Inflammatory macrophage treated with lipopolysaccharide for 4 hours (primary cell): ENCODE measurements at places on chromosomes 12 and 14.

DNA sequence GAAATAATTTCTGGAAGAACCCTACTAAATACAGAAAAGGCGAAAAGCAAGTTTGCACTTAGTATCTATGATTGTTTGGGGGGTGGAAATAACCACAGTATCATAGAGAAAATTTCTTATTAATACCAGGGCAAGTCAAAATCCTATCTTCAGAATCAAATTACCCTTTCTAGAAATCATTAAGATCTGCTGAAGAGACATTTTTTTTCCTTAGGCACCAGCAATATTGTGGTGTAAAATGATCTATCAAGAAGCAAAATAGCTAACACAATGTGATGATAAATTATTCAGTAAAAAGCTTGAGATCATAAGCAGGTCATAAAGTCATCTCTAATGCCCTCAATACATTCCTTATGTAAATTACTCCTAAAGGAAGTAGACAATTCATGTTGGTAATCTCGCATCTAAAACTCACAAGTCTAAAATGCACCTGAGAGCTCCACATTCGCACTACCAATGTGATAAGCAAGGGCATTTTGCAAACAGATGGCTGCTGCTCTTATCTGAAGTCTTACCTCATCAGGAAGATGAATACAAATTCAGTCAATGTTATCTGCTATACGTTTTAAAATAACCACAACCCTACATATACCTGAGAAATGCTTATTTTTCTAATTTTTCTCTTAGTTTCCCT, 14.6 kb downstream of the HEATR5A start:
- DNase-seq = no peak

DNA sequence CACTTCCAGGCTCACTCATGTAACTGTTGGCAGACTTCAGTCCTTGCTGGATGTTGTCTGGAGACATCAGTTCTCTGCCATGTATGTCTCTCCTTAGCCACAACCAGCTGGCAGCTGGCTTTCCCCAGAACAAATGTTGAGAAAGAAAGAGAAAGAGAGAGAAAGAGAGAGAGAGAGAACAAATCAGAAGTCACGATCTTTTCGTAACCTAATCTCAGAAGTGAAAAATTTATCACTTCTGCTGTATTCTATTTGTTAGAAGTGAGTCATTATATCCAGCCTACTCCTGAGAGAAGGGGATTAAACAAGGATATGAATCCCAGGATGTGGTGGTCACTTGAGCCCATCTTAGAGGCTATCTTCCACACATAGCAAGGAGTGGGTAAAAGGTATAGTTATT, 101.2 kb downstream of the BTG1 start:
- no peak for DNase-seq

GRCh38 chr12:53078425-53079225, 565 bp downstream of the SPRYD3 start:
- DNase-seq = no peak

DNA sequence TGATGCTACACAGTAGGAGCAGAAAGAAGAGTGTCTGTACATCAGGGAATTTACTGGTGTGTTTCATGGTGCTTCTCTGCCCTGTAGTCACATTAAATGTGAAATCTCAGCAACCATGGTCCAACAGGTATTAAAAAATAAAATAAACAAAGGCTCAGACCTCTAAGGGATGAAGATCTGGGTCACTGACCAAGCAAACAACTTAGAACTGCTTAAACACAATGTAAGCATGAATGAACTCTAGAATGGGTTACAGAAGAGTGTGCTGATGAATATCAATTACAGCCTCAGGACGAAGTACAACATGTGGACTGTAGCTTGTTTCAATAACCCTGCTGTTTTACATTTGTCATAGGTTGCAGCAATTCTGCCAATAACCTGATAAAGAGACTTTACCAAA, 47.4 kb downstream of the SLC35F4 start:
- DNase-seq = no peak

DNA sequence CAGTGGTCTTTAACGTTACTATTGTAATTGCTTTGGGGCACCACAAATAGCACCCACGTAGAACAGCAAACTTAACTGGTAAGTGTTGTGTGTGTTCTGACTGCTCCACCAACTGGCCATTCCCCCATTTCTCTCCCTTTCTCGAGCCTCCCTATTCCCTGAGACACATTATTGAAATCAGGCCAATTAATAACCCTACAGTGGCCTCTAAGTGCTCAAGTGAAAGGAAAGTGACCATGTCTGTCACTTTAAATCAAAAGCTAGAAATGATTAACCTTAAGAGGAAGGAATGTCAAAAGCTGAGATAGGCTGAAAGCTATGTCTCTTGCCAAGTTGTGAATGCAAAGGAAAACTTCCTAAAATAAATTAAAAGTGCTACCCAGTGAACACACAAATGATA, 22.3 kb downstream of the PPP1R13B start:
- DNase-seq = no peak

GRCh38 chr14:99636487-99636886, 8.4 kb upstream of the HHIPL1 start:
- DNase-seq = no peak
